ENCODE measurements at places on chromosomes 11 and 22.

DNA sequence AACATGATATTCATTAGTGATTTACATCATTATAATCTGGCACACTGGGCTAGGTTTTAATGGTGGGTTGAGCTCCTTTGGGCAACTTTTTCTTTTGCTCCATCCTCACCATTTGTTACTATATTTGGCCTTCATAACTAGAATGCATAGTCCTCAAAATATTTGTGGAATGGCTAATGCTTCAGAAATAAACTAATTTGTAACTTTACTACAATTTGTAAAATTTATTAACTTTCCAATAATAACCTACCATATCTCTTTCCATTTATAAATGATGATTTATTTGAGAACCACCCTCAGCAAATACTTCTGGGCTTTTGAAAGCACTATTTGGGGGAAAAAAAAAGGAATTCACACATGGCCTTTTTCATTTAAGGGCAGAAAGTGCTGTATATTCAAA, 79.7 kb downstream of the LARGE2 start:
- DNase-seq = no peak

DNA sequence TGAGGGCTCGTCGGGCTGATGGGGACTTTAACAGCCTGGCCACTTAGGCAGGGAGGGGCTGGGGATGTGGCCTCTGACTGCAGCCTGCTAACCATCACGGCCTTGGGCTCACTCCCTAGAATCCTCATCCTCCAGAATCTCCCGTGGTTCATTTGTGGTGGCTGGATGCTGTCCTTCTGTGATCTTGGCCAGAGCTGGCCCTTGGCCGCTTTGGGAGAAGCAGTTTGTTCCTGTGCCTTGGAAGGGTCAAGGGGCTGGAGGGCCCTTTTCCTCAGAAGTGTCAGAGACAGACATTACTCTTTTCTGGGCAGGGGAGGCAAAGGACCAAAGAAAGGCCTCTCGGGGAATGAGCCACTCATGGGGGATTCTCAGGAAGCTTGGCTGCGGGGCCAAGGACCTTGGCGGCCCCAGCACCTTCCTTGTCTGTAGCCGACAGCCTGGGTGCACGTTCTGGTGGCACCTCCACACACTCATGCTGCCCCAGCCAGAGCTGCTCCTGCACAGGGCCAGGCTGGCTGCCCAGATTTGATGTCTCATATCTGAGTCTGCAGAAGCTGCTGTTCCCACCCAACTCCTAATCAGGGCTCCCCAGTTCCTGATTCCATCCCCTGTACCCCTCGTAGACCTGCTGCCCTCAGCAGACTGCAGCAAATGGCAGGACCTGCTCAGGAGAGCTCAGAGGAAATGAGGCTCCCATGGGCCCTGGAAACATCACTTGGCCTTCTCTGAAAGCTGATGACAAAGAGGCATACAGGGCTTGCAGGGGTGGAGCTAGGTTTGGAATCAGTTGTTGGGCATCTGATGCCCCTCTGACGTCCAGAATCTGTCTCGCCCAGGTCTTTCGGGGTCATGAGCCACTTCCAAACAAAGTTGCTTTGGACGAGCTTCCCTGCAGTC, 107.7 kb downstream of the CTTN start:
- no peak for DNase-seq

- DNase-seq = no peak
These were observed 71.2 kb downstream of the PDHX start for GRCh38 chr11:34987617-34988016.

DNA sequence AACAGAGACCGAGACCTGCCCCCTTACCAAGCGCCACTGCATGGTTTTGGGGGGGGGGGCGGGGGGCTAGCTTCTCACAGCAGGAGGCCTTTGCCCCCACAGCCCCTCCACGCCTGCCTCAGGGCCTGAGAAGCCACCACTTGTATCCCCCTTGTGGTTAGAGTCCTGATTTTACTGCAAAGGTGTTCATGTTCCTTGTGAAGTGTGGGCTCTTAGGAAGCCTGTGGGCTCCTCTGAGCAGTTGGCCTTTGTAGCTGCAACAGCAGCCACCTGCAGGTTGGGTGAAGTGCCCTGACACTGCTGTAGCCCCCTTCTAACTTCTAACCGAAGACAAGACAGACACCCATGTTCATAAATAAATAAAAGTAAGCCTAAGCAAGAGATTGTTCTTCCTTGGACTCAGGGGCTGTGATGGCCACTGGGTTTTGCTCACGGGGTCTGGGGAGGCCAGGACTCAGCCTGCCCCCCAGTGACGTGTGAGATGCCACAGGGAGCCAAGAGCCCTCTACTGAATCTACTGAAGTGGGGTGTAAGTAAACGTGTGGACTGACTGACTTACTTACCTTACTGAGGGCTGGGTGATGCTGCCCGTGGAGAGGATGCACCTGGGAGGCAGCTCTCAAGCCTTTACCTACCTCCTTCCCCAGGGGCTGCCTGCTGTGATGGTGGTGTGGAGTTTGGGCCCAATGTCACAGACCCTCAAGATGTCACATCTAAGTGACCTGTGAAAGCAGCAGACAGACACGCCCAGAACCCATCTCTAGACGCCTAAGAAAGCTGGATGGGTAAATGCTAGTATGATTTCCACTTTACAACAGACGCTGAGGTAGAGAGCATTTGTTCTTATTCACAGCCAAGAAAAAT, 25.8 kb downstream of the USP35 start:
- DNase-seq = no peak

- no peak for DNase-seq
These were observed 355.2 kb downstream of the RAB38 start for GRCh38 chr11:87820011-87820410.

GRCh38 chr11:76041208-76041607, 165.1 kb downstream of the WNT11 start:
- no peak for DNase-seq

DNA sequence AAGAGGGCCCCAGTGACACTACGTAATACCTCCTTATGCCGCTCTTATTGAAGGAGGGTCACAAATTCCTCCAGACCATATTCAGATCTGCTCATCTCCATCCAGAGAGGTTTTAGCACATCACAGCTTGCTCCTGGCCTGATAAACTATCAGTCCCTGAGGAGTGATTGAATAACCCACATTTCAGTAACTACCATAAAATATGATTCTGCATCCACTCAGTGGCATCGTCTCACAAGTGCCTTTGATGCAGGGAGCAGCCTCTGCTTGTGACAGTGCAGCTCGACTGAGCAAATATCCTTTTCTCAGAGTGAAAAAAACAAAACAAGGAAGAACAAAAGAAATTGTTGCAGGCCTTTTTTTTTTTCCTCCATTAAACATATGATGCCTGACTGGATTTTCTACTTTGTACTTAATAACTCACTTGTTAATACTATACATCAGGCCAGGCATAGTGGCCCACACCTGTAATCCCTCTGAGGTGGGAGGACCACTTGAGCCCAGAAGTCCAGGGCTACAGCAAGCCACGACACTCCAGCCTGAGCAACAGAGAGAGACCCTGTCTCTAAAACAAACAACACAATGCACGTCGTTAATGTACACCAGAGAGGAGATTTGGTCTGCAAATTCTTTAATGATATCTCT, 64.5 kb downstream of the DDX10 start:
- DNase-seq = no peak

All from CD4-positive, alpha-beta T cell treated with Interleukin-4 for 1 hour (primary cell).